Activated CD8-positive, alpha-beta memory T cell treated with anti-CD3 and anti-CD28 coated beads for 1 hour (primary cell): ENCODE measurements at places on chromosomes 4 and X.

- DNase-seq: no peak
Observed at GRCh38 chr4:157075811-157076577, at the start of gene GLRB. Gene GLRB (plus strand): TSS chr4:157076150. CDS start chr4:157078025, 1,875 bp downstream.

DNA sequence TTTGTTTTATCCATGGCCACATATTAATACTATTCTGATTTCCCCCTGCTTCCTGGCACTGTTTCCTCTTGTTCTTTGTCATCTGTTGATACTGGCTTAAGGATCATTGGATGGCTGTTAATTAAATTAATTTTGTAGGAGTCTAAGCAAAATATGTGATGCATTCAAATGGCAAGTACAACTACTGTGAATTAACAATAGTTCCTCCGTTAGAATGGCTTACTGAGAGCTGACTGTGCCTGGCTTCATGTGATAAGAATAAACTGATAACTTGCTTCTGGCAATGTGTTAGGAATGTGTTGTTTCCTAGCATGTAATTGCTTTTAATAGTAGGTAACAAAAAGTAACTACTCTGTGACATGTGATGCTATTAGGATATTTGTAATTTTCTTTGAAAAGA, 98.5 kb downstream of the RPA4 start:
- DNase-seq: no peak

GRCh38 chr4:100070868-100071267, 119.4 kb downstream of the DDIT4L start:
- DNase-seq: no peak

DNA sequence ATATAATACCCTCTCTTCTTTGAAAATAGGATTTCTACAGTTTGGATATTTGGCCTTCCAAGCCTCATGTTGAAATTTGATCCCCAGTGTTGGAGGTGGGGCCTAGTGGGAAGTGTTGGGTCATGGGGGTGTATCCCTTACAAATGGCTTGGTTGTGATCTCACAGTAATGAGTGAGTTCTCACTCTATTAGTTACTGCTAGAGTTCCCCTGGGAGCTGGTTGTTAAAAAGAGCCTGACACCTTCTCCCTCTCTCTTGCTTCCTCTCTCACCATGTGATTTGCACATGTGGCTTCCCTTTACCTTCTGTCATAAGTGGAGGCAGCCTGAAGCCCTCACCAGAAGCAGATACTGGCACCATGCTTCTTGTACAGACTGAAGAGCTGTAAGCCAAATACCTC, 73.9 kb downstream of the HDAC8 start:
- no peak for DNase-seq

DNA sequence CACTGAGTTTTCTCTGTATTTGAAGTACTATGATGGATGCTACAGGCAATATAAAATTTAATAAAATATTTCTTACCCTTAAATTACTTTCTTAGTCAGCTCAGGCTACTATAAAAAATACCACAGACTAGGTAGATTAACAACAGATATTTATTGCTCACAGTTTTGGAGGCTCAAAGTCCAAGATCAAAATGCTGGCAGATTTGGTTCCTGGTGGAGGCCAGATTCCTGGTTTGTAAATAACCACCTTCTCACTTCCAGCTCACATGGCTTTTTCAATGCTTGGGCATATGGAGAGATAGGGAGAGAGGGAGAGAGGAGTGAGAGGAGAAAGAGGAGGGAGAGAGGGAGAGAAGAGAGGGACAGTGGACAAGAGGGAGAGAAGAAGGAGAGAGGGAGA, 24.5 kb upstream of the PACRGL start:
- DNase-seq: no peak

- DNase-seq: no peak
Observed at GRCh38 chr4:141654098-141654497, 17.7 kb downstream of the IL15 start.

GRCh38 chrX:68550193-68550592, 51.3 kb downstream of the YIPF6 start:
- DNase-seq: no peak

DNA sequence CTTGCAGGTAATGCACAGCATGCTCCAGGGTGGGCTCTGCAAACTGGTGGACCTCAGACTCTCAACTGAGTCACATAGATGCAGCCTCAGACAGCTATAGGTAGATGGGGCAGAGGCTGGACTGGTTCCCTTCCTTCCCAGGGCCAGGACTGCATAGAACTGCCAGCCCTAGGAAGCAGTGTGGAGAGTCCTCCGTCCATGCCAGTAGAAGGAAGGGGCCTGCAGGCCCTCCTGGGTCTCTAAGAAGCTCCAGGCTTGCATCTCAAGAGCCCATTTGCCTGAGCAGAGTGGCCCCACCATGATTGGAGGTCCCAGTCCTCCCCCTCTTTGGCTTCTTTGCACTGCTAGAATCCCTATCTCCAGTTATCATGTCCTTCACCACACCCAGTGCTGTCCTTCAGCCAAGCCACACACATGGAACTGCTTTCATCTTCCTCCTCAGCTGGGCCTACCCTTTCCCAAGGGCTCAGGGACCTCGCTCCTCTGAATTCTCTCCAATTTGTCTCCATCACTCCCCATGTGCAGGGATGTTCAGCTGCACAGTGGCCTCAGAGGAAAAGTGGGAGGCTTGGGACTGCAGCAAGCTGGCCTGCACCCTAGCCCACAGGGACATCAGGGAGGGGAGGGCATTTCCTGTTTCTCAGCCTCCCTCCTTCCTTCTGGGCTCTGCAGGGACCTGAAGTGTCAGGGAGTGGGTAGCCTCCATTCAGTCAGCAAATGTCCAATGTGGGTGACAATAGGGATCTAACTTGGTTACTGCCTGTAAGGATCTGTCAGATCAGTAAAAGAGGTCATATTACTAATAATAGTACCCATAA, 146.0 kb downstream of the PJA1 start:
- DNase-seq: no peak

- no peak for DNase-seq
Observed at GRCh38 chr4:82371497-82371896, 2.3 kb downstream of the HNRNPD start.

DNA sequence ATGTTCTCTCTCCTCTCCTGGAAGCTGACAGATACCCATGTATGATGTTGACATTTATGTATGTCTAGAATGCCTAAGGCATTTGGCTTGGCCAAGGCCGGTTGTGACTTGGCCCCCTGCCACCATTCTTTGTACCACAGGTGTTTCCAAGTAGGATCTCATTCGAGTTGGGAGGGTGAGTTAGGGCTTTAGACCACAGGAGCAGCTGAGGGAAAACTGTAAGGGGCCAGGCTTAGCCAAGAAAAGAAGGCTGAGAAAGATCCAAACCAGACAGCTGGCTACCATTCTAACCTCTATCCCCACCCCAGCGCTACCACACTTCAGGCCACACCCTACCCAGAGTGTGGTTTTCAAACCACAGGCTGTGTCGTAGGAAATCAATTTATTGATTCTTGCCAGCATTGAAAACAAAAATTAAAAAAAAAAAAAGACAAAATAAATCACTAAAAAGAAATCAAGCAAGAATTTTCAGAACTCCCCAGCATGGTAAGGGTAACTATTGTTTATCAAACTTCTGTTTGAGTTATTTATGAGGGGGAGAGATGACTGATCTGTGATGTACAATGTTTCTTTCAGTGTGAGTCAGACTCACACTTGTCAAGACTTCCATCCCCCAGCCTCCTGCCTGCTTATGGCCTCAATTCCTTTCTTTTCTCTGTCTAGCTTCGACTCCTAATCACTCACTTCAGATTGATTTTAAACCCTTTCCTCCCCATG, 9.9 kb downstream of the TMSB4X start:
- no peak for DNase-seq

- no peak for DNase-seq
Observed at GRCh38 chrX:148412006-148412405, 88.4 kb upstream of the AFF2 start.

DNA sequence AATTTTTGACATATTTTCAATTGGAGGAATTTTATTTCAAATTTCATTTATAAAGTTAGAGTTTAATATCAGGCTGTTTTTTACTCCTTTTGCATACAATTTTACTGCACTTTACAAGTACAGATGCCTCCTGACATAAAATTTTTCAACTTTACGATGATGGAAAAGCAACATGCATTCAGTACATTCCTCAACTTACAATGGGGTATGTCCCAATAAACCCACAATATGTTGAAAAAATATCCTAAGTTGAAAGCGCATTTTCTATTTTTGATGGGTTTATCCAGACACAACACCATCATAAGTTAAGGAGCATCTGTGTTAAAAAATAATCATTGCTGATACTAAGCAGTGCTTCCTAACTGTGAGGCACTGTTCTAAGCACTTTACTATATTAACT, 4.3 kb downstream of the KLHL5 start:
- DNase-seq: no peak

DNA sequence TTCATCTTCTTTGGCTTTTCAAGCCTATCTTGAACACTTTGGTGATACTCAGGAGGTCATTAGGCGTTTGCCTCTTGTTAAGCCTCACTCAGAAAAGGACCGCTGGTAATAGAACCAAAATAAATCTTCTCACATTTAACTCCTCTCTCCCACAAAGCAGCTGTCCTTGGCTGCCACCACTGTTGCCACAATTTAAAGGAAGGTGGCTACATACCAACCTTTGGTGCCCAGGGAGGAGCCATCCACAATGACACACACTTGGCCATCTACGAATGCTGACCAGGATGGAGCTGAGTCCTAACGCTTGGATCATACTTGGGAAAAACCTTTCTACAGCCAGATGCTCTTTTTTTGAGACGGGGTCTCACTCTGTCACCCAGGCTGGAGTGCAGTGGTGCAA, 210.2 kb downstream of the HS6ST2 start:
- DNase-seq: no peak

- no peak for DNase-seq
Observed at GRCh38 chrX:3176439-3176820, 135.2 kb downstream of the ARSF start.

DNA sequence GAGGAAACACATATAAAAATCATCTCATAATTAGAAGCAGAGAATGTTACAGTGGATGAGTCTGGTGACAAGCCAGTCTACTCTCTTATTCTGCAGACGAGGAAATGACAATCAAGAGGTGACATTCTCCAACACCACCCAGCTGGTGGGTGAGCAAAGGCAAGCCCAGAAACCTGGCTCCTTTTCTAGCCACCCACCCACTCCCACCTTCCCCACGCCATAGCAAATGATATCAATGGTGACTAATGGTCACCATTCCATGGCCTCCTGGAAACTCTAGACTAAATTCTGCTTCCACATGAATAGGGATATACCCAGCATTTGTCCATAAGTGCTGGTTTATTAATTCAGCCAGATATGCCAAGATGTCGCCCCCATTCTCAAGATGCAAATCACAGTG, 10.7 kb downstream of the SEL1L3 start:
- no peak for DNase-seq

DNA sequence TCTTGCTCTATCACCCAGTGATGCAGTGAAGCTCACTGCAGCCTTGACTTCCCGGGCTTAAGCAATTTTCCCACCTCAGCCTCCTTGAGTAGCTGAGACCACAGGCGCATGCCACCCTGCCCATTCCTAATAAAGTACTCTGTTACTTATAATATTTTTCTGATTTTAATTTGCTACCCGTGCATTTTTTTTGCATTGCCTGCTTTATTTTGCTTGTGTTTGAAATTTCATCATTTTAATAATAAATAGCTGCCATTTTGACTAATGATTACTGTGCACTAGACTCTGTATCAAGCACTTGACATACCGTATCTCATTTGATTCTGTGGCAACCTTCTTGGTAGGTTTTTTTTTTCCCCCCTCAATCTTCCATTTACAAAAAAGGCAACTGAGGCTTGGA, 41.7 kb downstream of the FAM193A start:
- DNase-seq: no peak

GRCh38 chr4:5300283-5300682, 249.0 kb downstream of the STK32B start:
- DNase-seq: no peak

DNA sequence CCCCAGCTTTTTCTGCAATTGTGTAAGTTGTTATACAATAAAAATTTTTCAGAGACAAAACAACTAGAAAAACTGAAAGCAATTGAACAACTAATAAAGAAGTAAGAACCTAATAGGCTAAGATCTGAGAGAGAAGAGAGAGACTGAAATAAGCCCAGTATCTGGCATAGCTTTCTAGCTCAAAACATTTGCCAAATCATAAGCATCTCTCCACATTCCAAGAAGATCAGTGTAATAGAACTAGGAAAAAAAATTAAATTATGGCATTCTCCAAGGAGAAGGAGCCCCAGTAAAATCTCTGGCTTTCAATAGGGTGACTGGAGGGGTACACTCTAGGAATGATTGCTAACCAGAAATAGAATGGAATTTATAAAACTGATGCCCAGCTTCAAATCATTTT, 19.0 kb upstream of the PPP3CA start:
- DNase-seq: no peak

DNA sequence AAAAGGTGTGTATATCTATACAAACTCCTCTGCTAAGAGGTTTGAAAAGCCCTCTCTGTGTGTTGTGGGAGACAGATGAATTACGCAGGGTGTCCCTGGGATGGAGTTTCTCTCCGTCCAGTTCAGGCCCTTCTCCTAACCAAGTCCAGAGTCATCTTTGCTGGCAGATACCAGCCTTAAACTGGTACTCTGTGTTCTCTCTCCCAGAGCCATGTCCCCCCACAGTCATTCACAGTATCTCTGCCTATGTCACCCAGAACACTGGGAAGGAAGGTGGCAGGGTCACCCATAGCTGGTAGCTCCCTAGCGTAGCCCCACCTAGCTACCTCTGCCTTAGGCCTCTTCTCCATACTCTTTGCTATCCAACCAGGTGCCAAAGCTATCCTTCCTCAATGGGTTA, 8.9 kb downstream of the AMER1 start:
- no peak for DNase-seq

DNA sequence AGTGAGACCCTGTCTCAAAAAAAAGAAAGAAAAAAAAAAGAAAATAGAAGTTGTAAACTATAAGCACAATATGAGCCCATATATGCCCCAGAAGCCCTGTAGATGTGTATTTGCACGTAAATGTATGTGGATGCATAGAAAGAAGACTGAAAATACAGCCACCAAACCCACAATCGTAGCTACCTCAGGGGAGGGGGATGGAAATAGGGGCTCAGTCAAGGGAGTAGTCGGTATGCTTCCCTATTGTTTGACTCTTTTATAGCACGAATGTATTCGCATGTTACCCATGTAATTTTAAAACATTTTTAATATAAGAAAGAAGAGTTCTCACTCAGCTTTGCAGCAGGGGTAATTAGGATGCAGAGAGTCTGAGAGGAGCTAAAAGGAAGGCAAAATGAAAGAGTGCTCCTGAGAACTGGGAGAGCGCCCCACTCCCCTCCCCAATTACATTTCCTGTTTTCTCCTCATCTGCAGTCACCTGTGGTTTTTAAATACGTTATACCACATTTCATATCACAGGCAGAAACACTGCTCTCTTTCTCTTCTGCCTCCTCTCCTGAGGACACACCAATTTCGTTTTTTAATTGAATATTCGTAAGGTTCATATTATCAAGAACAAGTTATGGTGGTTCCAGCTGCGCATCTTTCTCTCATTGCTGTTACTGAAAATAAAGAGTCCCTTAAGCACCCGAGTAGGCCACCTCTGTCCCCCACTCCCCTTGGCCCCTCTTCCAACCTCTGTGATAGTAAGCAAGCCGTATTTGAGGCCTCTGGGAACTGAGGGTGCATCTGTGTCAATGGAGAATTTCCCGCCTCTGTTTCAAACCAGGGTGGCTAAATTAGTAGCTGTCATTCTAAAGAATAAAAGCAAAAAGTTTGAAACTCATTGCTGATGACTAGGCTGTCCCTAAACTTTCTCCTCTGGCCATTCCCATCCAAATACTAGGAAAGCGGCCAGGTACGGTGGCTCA, 10.7 kb downstream of the SEPTIN6 start:
- no peak for DNase-seq

GRCh38 chrX:47859686-47860085, 23.0 kb downstream of the ZNF81 start:
- DNase-seq: no peak

- DNase-seq: no peak
Observed at GRCh38 chrX:121000589-121000988, 15.0 kb upstream of the CT47A1 start.

- no peak for DNase-seq
Observed at GRCh38 chr4:55082756-55083155, 42.6 kb downstream of the KDR start.
